Natural killer cell treated with Interleukin-12 subunit alpha and Interleukin-12 subunit beta and Interleukin-15 and Interleukin-18, amount 100 ng/mL, for 72 hours (primary cell): ENCODE measurements at places on chromosomes 2 and 18. TPM values are rescaled to one million over a fixed set of nuclear protein-coding genes. Genes with fewer than 3 reads are reported as not detected.

PIEZO2 gene
- total RNA-seq = not detected

GPC1 gene
- 1.8 TPM for total RNA-seq

DNA sequence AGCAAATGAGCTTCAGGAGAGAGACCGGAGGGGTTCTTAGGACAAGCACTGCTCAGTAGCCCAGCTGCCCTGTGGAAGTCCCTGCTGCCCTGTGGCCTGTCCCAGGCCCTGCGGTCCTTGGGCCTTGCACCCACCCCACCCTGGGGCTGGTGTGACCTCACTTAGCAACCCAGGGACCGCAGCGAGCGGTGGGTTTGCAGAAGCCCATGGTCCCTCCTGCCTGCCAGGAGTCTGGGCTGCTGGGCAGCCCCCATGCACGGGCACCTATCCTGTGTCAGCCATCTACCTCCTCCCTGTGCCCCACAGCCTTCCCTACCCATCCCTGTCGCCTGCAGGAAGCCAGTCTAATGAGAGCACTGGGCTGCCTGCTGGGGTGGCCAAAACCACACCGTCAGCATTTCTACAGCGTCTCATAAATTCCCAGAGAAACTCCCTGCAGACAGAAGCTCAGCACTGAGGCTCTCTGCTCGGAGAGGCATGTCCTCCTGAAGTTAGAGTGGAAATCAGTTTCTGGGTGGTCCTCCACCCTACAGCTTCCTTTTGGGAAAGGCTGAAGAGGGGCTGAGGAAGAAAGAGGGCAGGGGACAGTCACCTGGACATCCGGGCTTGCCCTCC, 231.1 kb upstream of the HS6ST1 start:
- H3K4me3 ChIP-seq = no peak overlapping the region
- H3K27ac ChIP-seq = no peak overlapping the region
- no peaks in the 10 kb centered on the region for H3K4me1 ChIP-seq
- DNase-seq = no peak
- no peaks in the 10 kb centered on the region for H3K36me3 ChIP-seq

- no peak overlapping the region for H3K4me3 ChIP-seq
- H3K36me3 ChIP-seq = peaks cover 6% of the 10 kb centered on the region
- H3K4me1 ChIP-seq = no peaks in the 10 kb centered on the region
- no peak overlapping the region for H3K27ac ChIP-seq
- no peak for DNase-seq
- peaks cover 4% of the 10 kb centered on the region for H3K27me3 ChIP-seq
Measured at GRCh38 chr2:179467960-179468359, 203.3 kb upstream of the SESTD1 start.

GRCh38 chr2:106161938-106162820, 31.9 kb downstream of the UXS1 start:
- H3K27ac ChIP-seq = peak overlapping the region; percentile 94
- H3K27me3 ChIP-seq = no peaks in the 10 kb centered on the region
- H3K4me1 ChIP-seq = peaks cover 51% of the 10 kb centered on the region
- DNase-seq = no peak
- peak overlapping the region; percentile 91 for H3K4me3 ChIP-seq

DNA sequence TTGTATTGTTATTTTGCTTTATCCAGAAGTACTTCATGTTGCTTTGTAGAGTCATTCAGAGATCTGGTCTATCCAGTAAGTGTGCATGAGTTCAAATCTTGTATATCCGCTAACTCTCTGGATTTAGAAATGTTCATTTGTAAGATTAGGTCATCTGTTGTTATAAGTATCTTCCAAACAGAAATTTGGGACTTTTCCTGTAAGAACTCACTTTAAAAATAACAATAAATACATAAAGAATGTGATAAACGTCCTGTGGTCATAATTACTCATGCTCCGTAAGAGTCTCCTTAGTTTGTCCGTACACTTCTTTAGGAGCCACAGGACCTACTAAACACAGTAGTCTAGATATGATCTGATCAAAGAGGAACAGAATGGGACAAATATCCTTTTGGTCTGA, 699.9 kb upstream of the SLC8A1 start:
- no peak overlapping the region for H3K4me3 ChIP-seq
- no peaks in the 10 kb centered on the region for H3K36me3 ChIP-seq
- H3K27me3 ChIP-seq = no peaks in the 10 kb centered on the region
- no peak overlapping the region for H3K27ac ChIP-seq

- H3K4me3 ChIP-seq = no peak overlapping the region
- H3K4me1 ChIP-seq = peaks cover 20% of the 10 kb centered on the region
- no peaks in the 10 kb centered on the region for H3K36me3 ChIP-seq
- H3K27ac ChIP-seq = no peak overlapping the region
- no peaks in the 10 kb centered on the region for H3K27me3 ChIP-seq
- DNase-seq = no peak
Measured at GRCh38 chr2:96869281-96869821, 529 bp downstream of the SEMA4C start.

DNA sequence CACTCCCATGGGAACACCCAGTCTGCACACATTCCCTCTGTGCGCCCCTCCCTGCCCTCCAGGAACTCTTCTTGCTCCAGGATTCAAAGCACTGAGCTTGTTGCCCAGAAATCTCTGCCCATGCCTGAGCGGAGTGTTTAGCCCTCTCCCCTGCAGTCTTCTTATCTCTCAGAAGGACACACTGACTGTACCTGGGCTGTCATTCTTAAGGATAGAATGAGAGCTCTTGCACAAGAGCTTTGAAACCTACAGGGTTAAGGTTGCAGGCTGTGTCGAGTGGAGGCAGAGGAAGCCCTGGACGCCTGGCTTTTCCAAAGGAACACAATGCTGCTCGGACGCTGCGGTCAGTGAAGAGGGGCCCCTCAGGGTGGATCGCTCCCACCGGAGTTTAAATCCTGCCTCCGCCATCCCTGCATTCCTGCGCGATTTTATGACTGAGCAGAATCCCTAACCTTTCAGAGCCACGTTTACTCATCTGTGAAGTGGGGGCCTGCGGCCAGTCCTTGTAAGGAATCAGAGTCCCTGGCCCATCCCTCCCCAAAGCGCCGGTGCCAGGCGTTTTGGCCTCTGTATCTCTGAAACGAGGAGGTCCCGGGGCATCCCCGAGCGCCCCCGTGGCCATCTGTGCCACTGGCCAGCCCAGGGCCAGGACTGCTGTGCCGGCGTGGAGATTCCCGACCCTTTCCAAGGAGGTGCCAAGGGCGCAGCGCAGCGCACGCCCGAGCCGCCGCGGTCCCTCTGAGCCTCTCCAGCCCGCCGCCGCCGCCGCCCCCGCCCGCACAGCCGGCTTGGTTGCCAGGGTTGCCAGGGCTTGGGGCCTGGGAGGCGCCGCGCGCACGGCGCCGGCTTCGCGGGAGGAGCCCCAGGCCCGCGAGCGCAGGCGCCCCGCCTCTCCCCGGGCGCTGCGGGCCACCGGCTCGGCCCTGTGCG, 58.9 kb downstream of the FAM168B start:
- H3K36me3 ChIP-seq = no peaks in the 10 kb centered on the region
- no peaks in the 10 kb centered on the region for H3K4me1 ChIP-seq
- no peak overlapping the region for H3K27ac ChIP-seq
- peaks cover 14% of the 10 kb centered on the region for H3K27me3 ChIP-seq

- H3K27me3 ChIP-seq = no peaks in the 10 kb centered on the region
- no peak overlapping the region for H3K27ac ChIP-seq
- no peak overlapping the region for H3K4me3 ChIP-seq
- peaks cover 4% of the 10 kb centered on the region for H3K36me3 ChIP-seq
- no peak for DNase-seq
Measured at GRCh38 chr2:115299199-115299598, 856.8 kb downstream of the DPP10 start.

- H3K27ac ChIP-seq = no peak overlapping the region
- H3K4me1 ChIP-seq = no peaks in the 10 kb centered on the region
- H3K4me3 ChIP-seq = no peak overlapping the region
- no peak for DNase-seq
- H3K27me3 ChIP-seq = peaks cover 22% of the 10 kb centered on the region
Measured at GRCh38 chr2:46793423-46794416, 121.9 kb downstream of the MCFD2 start.

GRCh38 chr18:49669403-49669802, 107.5 kb downstream of the LIPG start:
- H3K36me3 ChIP-seq = no peaks in the 10 kb centered on the region
- H3K27ac ChIP-seq = no peak overlapping the region
- DNase-seq = no peak
- peaks cover 40% of the 10 kb centered on the region for H3K27me3 ChIP-seq
- no peaks in the 10 kb centered on the region for H3K4me1 ChIP-seq

GRCh38 chr2:155412598-155412997, 714.1 kb downstream of the KCNJ3 start:
- no peak for DNase-seq
- H3K4me1 ChIP-seq = no peaks in the 10 kb centered on the region
- H3K27ac ChIP-seq = no peak overlapping the region
- no peaks in the 10 kb centered on the region for H3K27me3 ChIP-seq
- H3K4me3 ChIP-seq = no peak overlapping the region

- no peak overlapping the region for H3K4me3 ChIP-seq
- DNase-seq = no peak
- H3K4me1 ChIP-seq = no peaks in the 10 kb centered on the region
- H3K27ac ChIP-seq = no peak overlapping the region
Measured at GRCh38 chr2:11396021-11396420, 51.6 kb upstream of the ROCK2 start.

- H3K36me3 ChIP-seq = no peaks in the 10 kb centered on the region
- DNase-seq = no peak
- H3K27me3 ChIP-seq = peaks cover 14% of the 10 kb centered on the region
- H3K27ac ChIP-seq = no peak overlapping the region
- no peak overlapping the region for H3K4me3 ChIP-seq
Measured at GRCh38 chr2:170739048-170739447, 23.9 kb downstream of the SP5 start.

DNA sequence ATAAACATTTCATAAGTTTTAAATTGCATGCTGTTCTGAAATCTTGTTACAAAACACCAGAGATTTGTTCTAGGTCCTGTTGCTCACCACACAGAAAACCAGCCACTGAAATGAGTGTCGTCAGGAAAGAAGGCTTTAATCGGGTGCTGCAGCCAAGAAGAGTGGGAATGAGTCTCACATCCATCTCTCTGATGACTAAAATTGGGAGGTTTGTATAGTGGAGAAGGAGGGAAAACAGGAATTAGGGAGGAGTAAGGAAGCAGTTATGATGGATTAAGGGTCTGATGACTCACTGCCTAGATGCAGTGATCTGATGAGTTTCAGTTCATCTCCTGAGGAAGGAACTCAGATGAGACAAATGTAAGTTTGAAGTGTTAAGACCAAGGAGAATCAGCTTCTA, 42.1 kb upstream of the GPR39 start:
- H3K4me3 ChIP-seq = no peak overlapping the region
- DNase-seq = no peak
- no peaks in the 10 kb centered on the region for H3K4me1 ChIP-seq
- no peaks in the 10 kb centered on the region for H3K36me3 ChIP-seq
- no peaks in the 10 kb centered on the region for H3K27me3 ChIP-seq
- H3K27ac ChIP-seq = no peak overlapping the region

GRCh38 chr2:73984922-73985307, 205 bp downstream of the TET3 start:
- no peaks in the 10 kb centered on the region for H3K36me3 ChIP-seq
- peaks cover 13% of the 10 kb centered on the region for H3K27me3 ChIP-seq
- no peak overlapping the region for H3K4me3 ChIP-seq
- peaks cover 60% of the 10 kb centered on the region for H3K4me1 ChIP-seq
- no peak overlapping the region for H3K27ac ChIP-seq
- peak; percentile 73 for DNase-seq

- no peak overlapping the region for H3K27ac ChIP-seq
- peaks cover 3% of the 10 kb centered on the region for H3K27me3 ChIP-seq
- H3K36me3 ChIP-seq = no peaks in the 10 kb centered on the region
- DNase-seq = no peak
- H3K4me1 ChIP-seq = no peaks in the 10 kb centered on the region
Measured at GRCh38 chr2:138476940-138477339, 24.6 kb upstream of the SPOPL start.

GRCh38 chr2:190382851-190383250, 25.3 kb upstream of the MFSD6 start:
- H3K4me1 ChIP-seq = no peaks in the 10 kb centered on the region
- DNase-seq = no peak
- no peak overlapping the region for H3K4me3 ChIP-seq
- H3K27me3 ChIP-seq = peaks cover 2% of the 10 kb centered on the region
- H3K36me3 ChIP-seq = no peaks in the 10 kb centered on the region
- H3K27ac ChIP-seq = no peak overlapping the region
